ENCODE measurements at places on chromosomes 12 and 14.

GRCh38 chr12:46556819-46557524 lies 184.4 kb upstream of the SLC38A2 start:
- DNase-seq = no peak

DNA sequence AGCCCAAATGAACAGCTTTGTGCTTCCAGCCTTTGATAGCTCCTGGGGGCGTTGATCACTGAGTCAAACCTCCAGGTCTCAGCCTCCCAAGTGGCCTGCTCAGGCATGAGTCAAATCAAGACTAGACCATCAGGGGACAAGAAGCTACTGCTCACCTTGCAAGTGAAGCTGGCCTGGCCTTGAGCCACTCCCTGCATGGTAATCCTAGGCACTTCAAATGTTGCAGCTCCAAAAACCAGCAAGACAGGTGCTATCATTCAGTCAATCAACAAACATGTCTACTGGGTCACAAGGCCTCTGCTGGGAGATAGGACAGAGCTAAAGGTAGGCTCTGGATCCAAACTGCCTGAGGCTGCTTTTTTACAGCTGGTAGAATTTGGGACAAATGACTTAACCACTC lies 33.1 kb upstream of the NOS1 start:
- no peak for DNase-seq

GRCh38 chr14:85917716-85918115 lies 387.8 kb downstream of the FLRT2 start:
- DNase-seq = peak; percentile 64

- DNase-seq = no peak
Measured at GRCh38 chr12:77102691-77103090, 37.3 kb upstream of the E2F7 start.

- DNase-seq = peak; percentile 40
Measured at GRCh38 chr12:7092229-7092985, at the start of gene C1R. TSS of gene C1R (minus strand) at chr12:7092445. CDS start at chr12:7092388, 57 bp downstream.

- no peak for DNase-seq
Measured at GRCh38 chr12:96261557-96261956, 67.4 kb downstream of the ELK3 start.

GRCh38 chr14:69838881-69839416 lies 40.3 kb upstream of the SMOC1 start:
- DNase-seq = no peak

GRCh38 chr12:69052613-69053408 lies 119.8 kb upstream of the CPM start:
- DNase-seq = no peak

GRCh38 chr12:6957151-6957701 lies 6.1 kb downstream of the PTPN6 start:
- DNase-seq = no peak

GRCh38 chr12:73226593-73226992 lies 954.4 kb downstream of the TRHDE start:
- DNase-seq = no peak

DNA sequence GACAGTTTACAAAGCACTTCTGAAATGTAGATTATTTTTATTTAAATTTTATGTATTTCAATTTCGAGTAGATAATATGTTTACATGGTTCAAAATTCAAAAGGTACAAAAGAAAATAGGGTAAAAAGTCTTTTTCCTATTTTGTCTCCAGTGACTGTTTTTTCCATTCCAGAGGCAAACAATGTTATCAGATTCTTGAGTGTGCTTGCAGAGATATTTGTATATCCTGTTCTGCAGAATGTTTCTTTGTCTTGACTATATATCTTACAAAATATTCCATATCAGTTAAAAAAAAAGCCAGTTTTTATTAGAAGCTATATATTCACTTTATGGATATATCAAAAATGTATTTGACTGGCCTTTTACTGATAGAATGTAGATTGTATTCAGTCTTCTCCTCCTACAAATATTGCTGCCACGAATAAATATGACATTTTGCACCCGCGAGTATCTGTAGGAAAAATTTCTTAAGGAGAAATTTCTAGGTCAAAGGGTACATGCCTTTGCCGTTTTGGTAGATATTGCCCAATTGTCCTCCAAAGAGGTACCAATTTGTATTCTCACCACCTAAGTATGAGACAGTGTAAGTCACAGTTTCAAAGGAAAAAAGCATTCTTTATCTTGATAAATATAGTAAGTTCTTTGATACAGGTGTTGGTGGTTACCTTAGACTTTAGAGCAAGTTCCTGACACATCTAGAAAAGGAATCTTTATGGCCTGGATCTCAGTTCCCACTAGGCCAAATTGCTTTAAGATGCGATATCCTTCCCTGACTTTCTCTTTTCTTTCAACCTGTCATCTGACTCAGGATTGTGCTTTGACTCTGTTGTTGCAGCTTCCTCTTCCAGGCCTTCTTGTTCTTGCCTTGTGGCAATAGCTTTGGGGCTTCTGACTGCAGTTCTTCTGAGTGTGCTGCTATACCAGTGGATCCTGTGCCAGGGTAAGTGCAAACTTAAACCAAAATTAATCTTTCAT lies 2.3 kb downstream of the KLRG1 start:
- DNase-seq = no peak

DNA sequence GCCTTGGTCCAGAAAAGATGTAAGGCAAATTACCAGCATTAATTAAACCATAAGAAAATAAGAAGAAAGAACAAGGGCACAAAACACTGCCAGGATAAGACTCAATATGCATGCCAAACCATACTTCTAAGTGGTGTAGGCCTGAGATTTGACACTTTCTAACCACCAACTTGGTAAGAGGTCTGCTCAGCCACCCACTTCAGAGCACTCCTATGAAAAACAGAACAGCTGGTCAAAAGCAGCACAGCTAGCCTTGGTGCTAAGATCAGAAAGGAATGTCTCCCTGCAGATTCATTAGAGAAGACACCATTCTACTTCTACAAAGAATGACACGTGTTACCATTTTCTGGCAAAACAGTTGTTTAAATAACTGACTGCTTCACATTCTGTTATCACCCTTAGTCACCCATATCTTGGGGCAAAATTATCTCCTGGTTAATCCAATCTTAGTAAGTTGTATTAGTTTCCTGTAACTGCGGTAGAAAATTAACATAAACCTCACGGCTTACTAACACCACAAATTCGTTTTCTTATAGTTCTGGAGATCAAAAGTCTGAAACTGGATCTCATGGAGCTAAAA lies 13.2 kb downstream of the RPS6KA5 start:
- no peak for DNase-seq

- peak; percentile 4 for DNase-seq
Measured at GRCh38 chr14:79111987-79112501, 941.9 kb downstream of the NRXN3 start.

DNA sequence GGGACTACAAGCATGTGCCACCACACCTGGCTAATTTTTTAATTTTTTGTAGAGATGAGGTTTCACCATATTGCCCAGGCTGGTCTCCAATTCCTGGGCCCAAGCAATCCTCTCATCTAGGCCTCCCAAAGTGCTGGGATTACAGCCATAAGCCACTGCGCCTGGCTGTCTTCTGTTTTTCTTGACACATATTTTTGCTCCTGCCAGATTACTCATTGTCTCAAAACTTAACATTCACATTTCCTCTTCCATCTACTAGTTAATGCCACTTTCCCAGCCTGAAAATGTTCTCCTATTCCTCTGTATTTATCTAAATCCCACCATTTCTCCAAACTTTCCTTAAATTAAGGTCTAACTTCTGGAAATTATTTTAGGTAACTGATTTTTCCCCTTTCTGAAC lies 36.2 kb upstream of the KCNH3 start:
- no peak for DNase-seq

- no peak for DNase-seq
Measured at GRCh38 chr14:57865403-57866198, at the start of gene SLC35F4. TSS of gene SLC35F4 (minus strand) at chr14:57866092.

GRCh38 chr14:23056956-23057756 lies at the start of gene CDH24:
TSS of gene CDH24 (minus strand) at chr14:23057520. CDS start at chr14:23055733, 1,787 bp downstream.
- DNase-seq = peak; percentile 54

DNA sequence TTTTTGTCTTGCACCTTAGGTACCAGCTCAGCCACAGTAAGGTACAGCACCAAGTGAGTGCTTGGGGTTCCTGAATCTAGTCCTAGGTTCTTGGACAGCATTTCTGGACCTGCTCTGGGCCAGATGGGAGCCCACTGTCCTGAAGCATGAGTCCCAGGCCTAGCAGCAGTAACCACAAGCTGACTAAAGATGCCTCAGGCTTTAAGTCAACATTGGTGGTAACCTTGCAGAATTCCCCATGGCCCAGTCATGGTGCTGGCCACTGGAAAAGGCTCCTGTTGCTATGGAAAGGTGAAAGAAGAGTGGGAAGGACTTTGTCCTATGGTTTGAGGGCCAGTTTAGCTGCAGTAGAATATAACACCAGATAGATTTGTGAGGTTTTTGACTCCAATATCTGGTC lies 86.9 kb upstream of the CLEC14A start:
- DNase-seq = no peak

GRCh38 chr12:11227373-11227772 lies 40.6 kb upstream of the TAS2R42 start:
- DNase-seq = no peak

DNA sequence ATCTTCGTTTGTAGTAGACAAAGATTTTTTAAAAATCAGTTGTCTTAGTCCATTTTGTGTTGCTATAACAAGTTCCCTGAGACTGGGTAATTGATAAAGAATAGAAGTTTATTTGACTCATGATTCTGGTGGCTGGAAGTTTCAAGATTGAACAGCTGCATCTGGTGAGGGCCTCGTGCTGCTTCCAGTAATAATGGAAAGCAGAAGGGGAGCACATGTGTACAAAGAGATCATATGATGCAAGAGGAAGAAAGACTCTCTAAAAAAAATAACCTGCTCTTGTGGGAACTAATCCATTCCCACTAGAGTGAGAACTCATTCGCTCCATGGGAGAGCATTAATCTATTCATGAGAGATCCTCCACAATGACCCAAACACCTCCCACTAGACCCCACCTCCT lies 24.8 kb downstream of the MUCL1 start:
- no peak for DNase-seq

DNA sequence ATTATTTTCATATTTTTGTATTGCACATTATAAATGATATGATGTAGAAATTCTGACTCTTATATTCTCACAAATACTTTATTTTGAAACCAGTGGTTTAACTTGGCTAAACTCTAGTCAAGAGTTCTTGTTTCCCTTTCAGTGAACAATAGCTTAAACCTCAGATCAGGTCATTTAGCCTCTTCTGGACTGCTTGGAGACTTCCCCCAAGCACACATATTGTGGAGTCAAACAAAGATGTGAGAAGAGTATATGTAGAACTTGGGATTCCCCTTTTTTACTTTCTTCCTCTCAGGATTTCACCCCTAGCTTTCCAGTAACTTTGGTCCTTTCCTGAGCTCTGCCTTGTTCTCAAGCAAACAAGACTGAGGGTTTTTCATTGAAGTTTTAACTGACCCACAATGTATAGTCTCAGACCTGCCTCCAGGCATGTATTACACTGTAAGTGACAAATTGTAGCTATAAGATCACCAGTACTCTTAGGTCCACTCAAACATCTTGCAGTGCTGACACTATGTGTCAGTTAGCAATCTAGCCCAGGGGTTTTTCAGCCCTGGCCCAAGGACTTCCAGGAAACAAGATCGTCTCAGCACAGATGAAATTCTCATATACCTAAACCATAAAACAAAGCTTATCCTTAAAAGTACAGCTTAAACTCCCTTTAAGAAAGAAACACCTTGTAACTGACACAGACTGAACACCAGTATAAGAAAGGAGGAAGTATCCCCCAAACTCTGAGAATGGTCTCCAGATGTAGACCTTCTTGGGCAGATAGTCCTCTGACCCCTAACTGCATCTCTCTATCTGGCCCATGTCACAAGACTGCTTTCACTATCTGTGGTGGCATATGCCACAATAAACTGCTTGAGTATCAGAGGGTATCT lies 98.6 kb downstream of the SLC6A15 start:
- DNase-seq = no peak

GRCh38 chr14:59997449-59997848 lies 77.5 kb downstream of the LRRC9 start:
- DNase-seq = no peak

- no peak for DNase-seq
Measured at GRCh38 chr14:68762953-68763764, 29.7 kb downstream of the ZFP36L1 start.

GRCh38 chr12:45615268-45615667 lies 114.2 kb upstream of the ARID2 start:
- no peak for DNase-seq

DNA sequence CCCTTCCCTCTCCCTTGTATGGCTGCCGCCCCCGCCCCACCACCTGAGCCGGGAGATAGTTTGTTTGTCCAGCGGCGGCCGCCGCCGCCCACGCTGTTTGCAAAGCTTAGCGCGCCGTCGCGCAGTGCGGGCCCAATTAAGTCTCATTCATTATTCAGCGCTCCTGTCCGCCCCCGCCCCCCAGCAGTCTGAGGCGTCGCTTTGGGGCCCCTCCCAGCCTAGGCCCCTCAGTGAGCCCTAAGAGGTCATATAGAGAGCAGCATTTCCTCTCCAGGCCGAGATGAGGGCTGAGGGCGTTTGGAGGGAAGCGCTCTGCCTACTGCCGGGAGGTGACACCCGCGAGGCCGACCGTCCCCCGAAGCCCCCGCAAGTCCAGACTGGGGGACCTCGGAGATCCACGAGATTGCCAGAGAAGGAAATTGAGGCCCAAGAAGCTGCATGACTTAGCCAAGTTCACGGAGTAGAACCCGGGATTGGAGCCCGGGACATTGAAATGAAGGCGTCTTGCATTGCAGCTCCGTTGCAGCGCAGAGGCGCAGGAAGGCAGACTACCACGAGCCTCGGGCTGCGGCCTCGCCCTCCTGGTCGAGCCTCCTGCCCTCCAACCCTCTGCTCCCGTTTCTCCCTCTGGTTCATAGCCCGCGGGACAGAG lies at the start of gene DNAJC22:
DNAJC22 (plus strand) TSS at position 230 of the 652 bp plus-strand sequence. CDS start 1,985 bp downstream, outside the sequence.
- no peak for DNase-seq

GRCh38 chr14:96039633-96040311 lies 610 bp downstream of the C14orf132 start:
- DNase-seq = peak; percentile 80

GRCh38 chr14:91245029-91245428 lies 525 bp upstream of the GPR68 start:
- DNase-seq = no peak

GRCh38 chr12:52947738-52948423 lies 1.0 kb upstream of the KRT18 start:
- no peak for DNase-seq

DNA sequence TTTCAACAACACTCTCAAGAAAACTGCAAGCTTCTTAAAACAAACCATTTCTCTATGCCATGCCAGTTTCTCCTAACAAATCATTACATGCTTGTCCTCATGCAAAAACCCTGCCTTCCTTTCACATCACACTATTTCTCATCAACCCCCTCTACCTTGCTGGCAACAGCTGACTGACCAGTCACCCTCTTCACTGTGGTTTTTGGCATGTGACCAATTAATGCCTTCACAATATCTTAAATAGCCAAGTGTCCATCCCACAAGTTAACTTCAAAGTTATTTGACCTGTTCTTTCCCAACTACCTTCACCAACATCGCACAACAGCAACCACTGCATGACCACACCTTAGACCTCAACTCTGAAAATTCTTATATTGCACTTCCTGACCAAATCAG lies 159.6 kb downstream of the CEP128 start:
- no peak for DNase-seq

DNA sequence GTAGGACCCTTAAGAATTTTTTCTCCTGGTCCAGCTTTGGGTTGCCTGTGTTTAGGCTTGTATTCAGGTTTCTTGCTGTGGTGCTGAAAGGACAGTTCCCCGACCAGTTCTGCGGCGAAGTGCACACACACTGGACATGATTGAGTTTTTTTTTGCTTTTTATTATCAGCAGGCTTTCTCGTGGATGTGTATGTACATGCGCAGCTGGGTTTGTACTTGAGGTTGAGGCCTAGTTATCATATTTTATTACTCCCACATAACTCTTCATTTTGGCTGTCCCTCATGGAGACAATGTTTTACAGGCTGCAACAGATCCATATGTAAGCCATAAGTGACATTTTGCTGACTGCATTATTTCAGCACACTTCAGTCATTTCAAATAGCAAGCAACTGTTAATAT lies 2.5 kb downstream of the SCN8A start:
- DNase-seq = no peak

All from globus pallidus (tissue), 1 donor.